ENCODE measurements at places on chromosomes 6 and 20.

GRCh38 chr6:90712114-90712513 is 125.2 kb upstream of the MAP3K7 start:
- no peak for DNase-seq

GRCh38 chr20:53379014-53379832 is 214.4 kb downstream of the ZNF217 start:
- DNase-seq = no peak

GRCh38 chr6:28606424-28607391 is 81.0 kb downstream of the GPX5 start:
- DNase-seq = no peak

DNA sequence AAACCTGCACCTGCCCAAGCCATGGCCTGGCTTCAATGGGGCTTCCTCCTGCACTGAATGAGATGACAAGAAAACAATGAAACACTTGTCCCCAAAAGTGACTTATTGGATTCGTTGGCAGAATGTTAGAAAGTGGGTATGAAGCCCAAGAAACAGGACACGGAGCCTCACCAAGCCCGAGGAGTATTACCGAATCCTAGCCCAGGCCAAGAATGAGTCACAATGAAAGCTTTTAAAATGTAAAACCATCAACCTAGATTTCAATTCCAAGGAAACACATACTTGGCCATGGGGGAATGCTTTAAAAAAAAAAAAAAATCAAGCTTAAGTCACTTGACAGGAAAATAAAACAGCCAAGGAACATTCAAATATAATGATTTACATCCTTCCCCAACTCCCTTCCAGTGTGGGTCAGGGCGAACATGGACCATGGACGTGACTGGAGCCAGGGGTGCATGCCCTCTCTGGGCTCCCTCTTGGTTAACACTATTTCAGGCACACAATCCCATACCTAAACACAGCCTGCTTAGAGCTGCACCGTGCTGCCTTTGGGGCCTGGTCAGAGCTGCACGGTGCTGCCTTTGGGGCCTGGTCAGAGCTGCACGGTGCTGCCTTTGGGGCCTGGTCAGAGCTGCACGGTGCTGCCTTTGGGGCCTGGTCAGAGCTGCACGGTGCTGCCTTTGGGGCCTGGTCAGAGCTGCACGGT is 3.1 kb upstream of the STX16 start:
- no peak for DNase-seq

GRCh38 chr6:84671183-84671582 is 93.2 kb downstream of the TBX18 start:
- DNase-seq = no peak

DNA sequence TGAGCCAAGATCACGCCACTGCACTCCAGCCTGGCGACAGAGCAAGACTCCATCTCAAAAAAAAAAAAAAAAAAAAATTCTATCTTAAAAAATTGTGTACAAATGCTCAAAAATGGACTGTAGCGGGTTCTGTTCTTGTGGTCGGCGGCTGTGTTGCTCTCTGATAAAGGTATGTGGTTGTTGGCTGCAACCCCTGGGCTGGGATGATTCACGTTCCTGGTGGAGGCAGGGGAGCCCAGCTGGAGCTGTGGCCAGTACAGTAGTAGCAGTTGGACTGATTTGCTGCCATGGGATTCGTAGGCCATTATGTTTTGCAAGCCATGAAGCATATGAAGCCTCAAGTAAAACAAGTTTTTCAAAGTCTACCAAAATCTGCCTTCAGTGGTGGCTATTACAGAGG is 22.3 kb downstream of the MDN1 start:
- DNase-seq = no peak

DNA sequence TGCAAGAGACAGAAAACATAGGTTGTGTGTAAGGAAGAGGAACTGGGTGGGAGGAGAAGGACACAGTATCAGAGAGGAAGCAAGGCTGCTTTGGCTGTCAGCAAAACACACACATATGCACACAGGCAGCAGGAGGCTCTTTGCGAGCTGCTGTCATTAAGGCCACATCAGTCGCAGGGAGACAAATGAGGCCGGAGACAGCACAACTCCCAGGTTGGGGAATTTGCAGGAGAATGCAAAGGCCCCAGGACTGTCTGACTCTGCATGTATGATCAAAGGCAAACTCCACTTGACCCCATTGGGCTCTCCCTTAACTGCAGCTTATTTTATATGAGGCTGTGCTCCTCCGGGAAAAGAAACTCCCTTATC is 35.3 kb downstream of the METTL24 start:
- no peak for DNase-seq

GRCh38 chr6:31712296-31712695 is 2.9 kb upstream of the LY6G6D start:
- DNase-seq = peak; percentile 30

DNA sequence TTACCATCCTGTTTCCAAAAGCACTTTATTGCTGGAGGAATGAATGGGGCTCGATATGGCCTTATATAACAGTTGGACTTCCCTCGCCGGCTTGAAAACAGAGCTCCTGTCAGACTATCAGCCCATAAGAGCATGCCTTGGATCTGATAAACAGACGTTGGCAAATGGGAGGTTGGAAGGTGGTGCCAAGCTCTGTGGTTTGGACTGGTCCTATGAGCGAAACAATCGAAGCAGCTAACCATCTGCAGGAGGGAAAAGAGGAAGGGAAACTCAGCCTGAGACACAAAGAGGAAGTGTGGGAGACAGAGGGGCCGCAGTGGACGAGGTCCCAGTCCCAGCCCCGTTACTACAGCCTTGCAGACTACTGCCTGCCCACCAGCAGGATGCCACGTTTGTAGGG is 92.9 kb downstream of the TFAP2C start:
- no peak for DNase-seq

GRCh38 chr6:124022641-124023040 is 219.0 kb downstream of the NKAIN2 start:
- DNase-seq = no peak

GRCh38 chr20:5848711-5849505 is 98.7 kb downstream of the SHLD1 start:
- DNase-seq = no peak

- no peak for DNase-seq
Measured at GRCh38 chr6:4030669-4031068, 48.3 kb downstream of the FAM217A start.

DNA sequence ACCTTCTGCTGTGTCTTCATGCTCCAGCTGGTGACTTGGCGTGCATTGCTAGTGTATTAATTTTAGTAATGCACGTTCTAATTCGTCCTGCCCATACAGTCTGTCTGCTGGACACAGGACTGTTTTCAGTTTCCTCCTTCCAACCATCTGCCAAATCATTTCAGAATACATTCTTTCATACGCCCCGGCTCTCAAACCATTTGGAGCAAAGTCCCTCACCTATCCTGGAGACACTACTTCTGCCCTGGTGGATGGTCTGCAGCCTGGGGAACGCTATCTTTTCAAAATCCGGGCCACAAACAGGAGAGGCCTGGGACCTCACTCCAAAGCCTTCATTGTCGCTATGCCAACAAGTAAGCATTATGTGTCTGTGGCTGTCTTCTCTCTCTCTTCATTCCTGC is 60.5 kb downstream of the FNDC1 start:
- no peak for DNase-seq

- DNase-seq = no peak
Measured at GRCh38 chr20:47642624-47643023, 140.9 kb downstream of the NCOA3 start.

GRCh38 chr6:147202516-147203310 is 1.5 kb upstream of the STXBP5 start:
- DNase-seq = peak; percentile 64

DNA sequence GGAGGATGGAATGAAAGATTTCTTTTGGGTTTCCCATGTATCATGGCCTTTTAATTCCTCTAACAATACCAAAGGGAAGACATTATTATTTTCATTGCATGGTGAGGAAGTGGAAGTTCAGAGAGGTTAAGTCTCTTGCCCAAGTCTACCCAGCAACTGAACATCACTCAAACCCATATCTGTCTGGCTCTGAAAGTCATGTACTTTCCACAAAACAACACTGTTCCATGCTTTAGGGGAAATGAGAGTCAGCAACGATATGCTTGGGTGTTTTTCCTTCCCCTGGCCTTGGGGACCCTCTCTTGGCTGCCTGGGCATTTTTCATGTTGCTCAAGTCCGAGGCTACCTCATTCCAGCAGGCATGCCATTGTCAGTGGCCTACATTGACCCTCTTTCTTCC is 118.8 kb downstream of the ADTRP start:
- no peak for DNase-seq

- DNase-seq = no peak
Measured at GRCh38 chr6:39471954-39472659, 149.6 kb upstream of the KCNK16 start.

GRCh38 chr20:18979132-18979531 is 165.5 kb downstream of the SCP2D1 start:
- DNase-seq = no peak

- DNase-seq = no peak
Measured at GRCh38 chr20:31527266-31527665, 13.0 kb downstream of the HM13 start.

GRCh38 chr6:7805078-7805849 is 79.4 kb downstream of the BMP6 start:
- DNase-seq = no peak

DNA sequence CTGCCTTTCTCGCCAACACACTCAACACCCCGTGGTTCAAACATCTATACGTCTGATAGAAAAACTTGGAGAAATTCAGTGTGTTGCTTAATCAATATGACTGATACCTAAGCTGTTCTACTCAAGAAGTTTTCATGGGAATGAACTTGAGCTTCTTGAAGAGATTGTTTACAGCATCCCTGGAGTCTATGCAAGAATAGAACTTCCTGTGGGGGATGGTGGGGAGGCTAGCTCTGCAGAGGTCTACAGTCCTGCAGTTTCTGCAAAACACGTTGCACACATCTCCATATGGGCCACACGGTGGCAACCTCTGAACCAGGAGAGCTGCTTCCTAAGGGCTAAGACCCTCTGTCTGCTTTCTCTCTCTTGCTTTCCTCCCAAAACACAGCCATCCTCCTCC is 32.7 kb upstream of the FANCE start:
- no peak for DNase-seq

DNA sequence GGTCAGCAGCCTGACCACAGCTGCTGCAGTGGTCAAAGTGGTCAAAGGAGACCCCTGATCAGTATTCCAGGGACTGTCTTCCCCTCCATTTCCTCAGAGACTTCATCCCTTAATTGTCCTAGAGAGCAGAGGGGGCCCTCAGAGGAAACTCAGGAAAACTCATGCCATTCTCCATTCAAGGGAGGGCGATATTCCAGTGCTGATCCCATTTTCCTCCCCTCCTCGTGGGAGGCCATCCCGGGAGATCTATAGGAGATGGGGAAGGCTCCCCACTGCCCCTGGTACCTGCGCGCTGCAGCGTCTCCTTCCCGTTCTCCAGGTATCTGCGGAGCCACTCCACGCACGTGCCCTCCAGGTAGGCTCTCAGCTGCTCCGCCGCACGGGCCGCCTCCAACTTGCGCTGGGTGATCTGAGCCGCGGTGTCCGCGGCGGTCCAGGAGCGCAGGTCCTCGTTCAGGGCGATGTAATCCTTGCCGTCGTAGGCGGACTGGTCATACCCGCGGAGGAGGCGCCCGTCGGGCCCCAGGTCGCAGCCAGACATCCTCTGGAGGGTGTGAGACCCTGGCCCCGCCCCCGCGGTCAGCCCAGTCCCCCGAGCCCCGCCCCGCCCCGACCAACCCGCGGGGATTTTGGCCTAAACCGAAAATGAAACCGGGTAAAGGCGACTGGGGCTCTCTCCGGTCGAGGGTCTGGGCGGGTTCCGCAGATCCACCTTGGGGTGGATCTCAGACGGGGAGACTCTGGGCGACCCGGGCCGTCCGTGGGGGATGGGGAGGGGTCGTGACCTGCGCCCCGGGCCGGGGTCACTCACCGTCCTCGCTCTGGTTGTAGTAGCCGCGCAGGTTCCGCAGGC is 878 bp downstream of the HLA-C start:
- DNase-seq = no peak

DNA sequence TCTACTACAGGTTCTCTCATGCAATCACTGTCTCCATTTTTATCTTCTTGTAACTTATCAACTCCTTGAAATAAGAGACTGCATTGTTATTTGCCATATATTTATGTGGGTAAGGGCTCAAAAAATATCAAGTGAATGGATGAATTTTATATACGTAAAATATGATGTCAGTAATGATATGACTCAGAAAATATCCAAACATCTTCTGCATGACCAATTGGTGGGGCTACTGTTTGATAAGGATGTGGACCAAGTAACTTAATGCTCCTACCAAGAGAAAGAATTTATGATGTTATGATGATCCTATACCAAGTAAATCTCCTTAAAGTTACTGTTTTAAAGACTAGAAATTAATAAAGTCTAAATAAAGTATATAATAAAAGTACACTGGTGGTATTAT is 103.7 kb downstream of the OGFRL1 start:
- DNase-seq = no peak

DNA sequence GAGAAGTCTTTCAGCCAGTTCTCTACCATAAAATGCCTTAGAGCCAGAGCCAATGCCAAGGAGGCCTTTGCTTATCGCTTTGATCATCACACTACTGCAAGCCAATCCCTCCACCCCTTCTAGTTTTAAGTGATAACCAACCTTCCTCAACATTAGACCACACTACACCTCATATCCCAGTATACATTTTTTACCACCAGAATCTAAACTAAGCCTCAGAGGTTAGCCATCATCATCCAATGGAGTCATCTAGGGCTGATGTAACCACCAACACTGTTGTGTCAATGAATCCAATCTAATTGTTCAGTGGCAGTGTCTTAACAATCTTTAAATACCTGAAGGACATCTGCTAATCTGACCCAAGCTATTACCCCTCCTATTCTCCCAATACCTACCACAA is 6.4 kb downstream of the ZUP1 start:
- no peak for DNase-seq

- DNase-seq = no peak
Measured at GRCh38 chr20:46559685-46560440, 9.4 kb upstream of the OCSTAMP start.

- DNase-seq = no peak
Measured at GRCh38 chr6:140774080-140774505, 1358.6 kb upstream of the GJE1 start.

GRCh38 chr6:157427969-157428368 is 47.0 kb downstream of the ZDHHC14 start:
- no peak for DNase-seq

GRCh38 chr20:62907384-62908317 is 18.7 kb downstream of the DIDO1 start:
- no peak for DNase-seq
